ENCODE measurements at places on chromosomes 4 and X.

GRCh38 chr4:23884741-23885140, 5.1 kb downstream of the PPARGC1A start:
- H3K4me1 ChIP-seq, result peaks cover 36% of the 10 kb centered on the region
- no peaks in the 10 kb centered on the region for H3K36me3 ChIP-seq
- no peak for DNase-seq
- peaks cover 2% of the 10 kb centered on the region for H3K27me3 ChIP-seq
- H3K27ac ChIP-seq, result no peak overlapping the region

GRCh38 chr4:3436798-3437581, 4.8 kb upstream of the HGFAC start:
- no peak overlapping the region for H3K4me3 ChIP-seq
- no peak for DNase-seq
- H3K27me3 ChIP-seq, result no peaks in the 10 kb centered on the region
- H3K27ac ChIP-seq, result peak overlapping the region; percentile 36

DNA sequence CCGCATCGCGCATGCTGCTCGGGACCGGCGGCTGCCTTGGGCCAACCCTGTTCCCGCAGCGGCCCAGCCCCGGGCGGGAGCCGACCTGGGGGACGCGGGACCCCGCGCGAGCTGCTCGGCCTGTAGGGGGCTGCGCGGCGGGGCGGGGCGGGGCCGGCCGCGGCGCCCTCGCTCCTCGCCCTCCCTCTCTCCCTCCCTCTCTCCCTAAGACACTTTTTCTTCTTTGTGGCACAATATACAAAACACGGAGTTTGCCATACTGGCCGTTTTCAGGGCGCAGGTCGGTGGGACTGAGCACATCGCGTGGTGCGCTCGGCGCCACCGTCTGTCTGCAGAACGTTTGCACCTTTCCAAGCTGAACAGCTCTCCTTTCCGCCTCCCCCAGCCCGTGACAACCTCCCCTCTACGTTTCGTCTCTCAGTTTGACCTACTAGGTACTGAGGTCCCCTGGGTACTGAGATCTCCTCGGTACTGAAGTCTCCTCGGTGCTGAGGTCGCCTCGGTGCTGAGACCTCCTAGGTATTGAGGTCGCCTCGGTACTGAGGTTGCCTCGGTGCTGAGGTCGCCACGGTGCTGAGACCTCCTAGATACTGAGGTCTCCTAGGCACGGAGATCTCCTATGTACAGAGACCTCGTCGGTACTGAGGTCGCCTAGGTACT, 261.1 kb upstream of the PLCXD1 start:
- H3K4me3 ChIP-seq, result peak overlapping the region; percentile 81
- peaks cover 4% of the 10 kb centered on the region for H3K4me1 ChIP-seq
- H3K27me3 ChIP-seq, result no peaks in the 10 kb centered on the region
- DNase-seq, result no peak
- no peaks in the 10 kb centered on the region for H3K36me3 ChIP-seq
- peak overlapping the region; percentile 88 for H3K27ac ChIP-seq

- H3K4me1 ChIP-seq, result no peaks in the 10 kb centered on the region
- H3K4me3 ChIP-seq, result no peak overlapping the region
- peaks cover 4% of the 10 kb centered on the region for H3K36me3 ChIP-seq
Measured at GRCh38 chr4:107791902-107792301, 32.8 kb upstream of the SGMS2 start.

DNA sequence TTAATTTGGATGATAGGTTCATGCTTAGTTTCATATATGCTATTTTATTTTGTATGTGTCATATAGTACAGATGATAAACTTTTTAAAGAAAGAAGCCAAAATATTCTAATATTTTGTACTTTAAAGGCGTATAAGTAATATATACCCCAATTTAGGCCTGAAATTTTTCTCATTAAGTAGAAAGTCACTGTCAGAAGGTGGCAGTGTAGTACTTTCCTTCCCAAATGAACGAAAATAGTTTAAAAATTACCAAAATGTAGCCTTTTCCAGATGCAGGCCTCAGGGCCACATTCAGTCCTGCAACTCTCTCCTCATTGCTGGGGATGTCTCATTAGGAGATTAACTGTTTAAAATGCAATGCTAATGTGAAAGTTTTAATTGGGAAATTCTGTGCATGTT, 1263.6 kb downstream of the C4orf33 start:
- peaks cover 9% of the 10 kb centered on the region for H3K27me3 ChIP-seq
- H3K36me3 ChIP-seq, result no peaks in the 10 kb centered on the region
- H3K4me3 ChIP-seq, result no peak overlapping the region
- DNase-seq, result no peak
- H3K27ac ChIP-seq, result no peak overlapping the region

DNA sequence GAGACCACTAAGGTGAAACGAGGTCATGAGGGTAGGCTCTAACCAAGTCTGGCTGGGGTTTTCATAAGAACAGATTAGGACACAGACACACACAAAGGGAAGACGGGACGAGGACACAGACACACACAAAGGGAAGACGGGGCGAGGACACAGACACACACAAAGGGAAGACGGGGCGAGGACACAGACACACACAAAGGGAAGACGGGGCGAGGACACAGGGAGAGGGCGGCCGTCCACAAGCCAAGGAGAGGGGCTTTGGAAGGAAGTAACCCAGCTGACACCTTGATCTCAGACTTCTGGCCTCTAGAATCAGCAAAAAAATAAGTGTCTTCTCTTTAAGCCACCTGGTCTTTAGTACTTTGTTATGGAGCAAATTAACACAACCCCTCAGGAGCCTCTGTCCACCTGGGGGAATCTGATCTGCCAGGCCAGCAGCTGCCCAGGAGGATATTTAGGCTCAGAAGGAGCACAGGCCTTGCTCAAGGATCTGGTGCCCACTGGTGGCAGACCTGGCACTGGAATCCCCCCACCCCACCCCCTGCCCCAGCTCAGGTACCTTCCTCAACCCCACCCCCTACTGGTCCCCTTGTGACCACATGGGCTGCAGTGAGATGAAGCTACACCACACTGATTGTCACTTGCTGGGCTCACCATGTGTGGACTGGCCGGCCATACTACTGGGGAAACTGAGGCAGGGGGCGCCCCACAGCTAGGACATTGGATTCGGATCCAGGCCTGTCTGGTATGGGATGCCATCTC, 2.8 kb downstream of the ABLIM2 start:
- no peak for DNase-seq
- H3K4me1 ChIP-seq, result peaks cover 9% of the 10 kb centered on the region
- H3K36me3 ChIP-seq, result no peaks in the 10 kb centered on the region

DNA sequence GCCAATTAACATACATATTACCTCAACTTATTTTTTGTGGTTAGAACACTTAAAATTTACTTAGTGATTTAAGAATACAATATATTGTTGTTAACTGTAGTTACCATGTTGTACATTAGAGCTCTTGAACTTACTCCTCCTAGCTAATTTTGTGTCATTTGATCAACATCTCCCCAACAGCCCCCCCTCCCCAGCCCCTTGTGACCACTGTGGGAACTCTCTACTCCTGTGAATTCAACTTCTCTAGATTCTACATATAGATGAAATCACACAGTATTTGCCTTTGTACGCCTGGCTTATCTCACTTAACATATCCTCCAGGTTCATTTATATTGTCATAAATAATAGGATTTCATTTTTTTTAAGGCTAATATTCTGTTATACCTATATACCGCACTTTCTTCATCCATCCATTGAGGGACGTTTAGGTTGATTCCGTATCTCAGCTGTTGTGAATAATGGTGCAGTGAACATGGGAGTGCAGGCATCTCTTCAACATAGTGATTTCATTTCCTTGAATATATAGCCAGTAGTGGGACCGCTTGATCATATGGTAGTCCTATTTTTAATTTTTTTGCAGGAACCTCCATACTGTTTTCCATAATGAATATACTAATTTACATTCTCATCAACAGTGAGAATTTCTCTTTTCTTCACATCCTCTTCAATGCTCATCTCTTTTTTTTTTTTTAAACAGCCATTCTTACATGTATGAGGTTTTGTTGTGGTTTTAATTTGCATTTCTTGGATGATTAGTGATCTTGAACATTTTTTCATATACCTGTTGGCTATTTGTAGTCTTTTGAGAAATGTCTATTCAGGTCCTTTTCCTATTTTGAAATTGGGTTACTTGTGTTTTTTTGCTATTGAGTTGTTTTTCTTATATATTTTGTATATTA, 66.8 kb downstream of the RAPGEF2 start:
- DNase-seq, result no peak
- H3K4me1 ChIP-seq, result peaks cover 26% of the 10 kb centered on the region
- no peaks in the 10 kb centered on the region for H3K36me3 ChIP-seq
- H3K4me3 ChIP-seq, result no peak overlapping the region
- H3K27ac ChIP-seq, result no peak overlapping the region
- H3K27me3 ChIP-seq, result no peaks in the 10 kb centered on the region

DNA sequence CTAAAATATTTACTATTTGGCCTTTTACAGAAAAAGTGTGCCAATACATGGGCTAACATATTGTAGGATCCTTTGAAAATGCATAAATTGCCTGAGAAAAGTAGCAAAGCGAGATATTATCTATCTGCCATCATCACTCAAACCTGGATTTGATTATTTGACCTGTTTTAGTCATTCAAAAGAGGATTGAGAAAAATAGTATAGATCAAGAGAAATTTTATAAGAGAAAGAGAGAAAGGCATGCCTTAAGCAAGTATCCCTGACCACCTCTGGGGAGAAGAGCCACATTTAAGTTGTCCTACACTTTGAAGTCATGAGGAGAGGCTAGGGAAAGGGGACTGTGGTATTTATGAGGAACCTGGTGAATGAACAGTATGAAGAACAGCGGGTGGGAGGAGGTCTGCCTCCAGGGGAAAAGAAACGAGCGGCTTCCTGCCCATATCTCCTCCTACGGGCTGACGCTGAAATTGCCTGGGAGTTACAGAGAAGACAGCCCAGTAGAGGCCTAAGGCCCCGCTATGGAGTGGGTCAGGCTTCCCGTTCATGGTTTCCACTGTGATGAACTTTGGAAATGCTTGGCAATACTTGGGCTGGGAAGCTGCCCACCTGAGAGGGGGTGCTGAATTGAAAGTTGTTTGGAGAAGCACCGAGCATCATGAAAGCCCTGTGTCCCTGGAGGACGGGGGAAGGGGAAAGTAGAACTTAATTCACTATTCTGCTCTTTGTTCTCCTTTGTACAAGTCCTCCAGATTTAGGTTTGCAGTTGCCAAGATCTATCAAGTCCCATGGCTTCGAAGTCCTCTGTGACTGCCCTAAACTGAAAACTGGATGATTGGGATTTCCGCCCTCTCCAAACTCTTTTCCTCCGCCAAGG, 106.9 kb upstream of the ACSL4 start:
- DNase-seq, result no peak
- H3K27me3 ChIP-seq, result no peaks in the 10 kb centered on the region
- H3K36me3 ChIP-seq, result no peaks in the 10 kb centered on the region
- no peak overlapping the region for H3K27ac ChIP-seq

GRCh38 chrX:151226941-151227340, 50.6 kb downstream of the GPR50 start:
- H3K4me3 ChIP-seq, result no peak overlapping the region
- H3K27me3 ChIP-seq, result peaks cover 4% of the 10 kb centered on the region
- H3K36me3 ChIP-seq, result no peaks in the 10 kb centered on the region
- H3K27ac ChIP-seq, result no peak overlapping the region
- DNase-seq, result no peak
- H3K4me1 ChIP-seq, result no peaks in the 10 kb centered on the region

DNA sequence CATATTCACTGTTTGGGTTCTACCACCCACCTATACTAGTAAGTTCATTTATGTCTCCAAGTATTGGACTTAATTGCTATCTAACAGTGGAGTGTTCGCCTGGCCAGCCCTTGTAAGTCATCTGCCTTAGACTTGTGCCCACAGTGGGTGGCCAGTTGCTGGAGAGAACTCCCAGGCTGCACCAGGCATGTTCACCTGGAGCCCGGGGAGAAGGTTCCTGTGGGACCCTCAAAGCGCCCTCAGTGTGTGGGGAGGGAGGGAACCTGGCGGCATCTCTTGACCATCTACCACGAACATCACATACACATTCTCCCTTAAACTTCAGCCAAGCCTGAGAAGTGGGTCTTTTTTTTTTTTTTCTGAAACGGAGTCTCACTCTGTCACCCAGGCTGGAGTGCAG, 138.1 kb downstream of the CPZ start:
- H3K36me3 ChIP-seq, result no peaks in the 10 kb centered on the region
- peak; percentile 61 for DNase-seq
- H3K27me3 ChIP-seq, result peaks cover 9% of the 10 kb centered on the region
- no peak overlapping the region for H3K4me3 ChIP-seq
- no peak overlapping the region for H3K27ac ChIP-seq

DNA sequence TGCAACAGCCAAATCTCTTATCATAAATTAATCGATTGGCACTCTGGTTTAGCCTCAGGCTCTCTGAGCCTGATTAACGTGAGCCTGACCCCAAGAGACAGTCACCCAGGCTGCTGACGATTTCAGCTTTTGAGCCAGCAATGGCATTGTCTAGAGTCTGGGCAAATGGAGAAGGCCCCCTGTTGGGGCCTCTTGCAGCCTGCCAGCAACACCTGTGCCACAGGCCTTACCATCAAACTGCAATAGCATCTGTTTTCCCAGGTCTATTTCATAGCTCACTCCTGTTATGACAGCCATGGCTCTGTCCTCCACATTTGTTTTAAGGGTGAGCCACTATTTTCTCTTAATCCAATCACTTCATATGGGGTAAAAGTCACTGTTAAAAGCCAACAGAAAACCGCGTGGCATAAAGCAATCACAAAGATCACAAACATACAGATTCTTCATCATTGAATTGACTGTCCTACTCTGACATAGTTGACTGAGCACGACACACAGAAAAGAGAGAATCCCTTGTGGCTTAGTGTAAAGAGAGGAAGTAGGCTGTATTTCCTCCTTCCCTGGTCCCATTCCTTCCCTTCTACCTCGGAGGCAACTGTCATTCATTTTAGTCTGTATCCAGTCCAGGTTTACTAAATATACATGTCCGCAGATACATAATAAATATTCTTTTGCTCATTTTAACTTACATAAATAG, 47.8 kb downstream of the SLC9A7 start:
- no peak overlapping the region for H3K27ac ChIP-seq
- DNase-seq, result no peak
- H3K4me3 ChIP-seq, result no peak overlapping the region

GRCh38 chrX:35340465-35340864, 397.9 kb downstream of the FAM47B start:
- H3K27me3 ChIP-seq, result no peaks in the 10 kb centered on the region
- H3K27ac ChIP-seq, result no peak overlapping the region
- H3K4me3 ChIP-seq, result no peak overlapping the region
- DNase-seq, result no peak
- H3K4me1 ChIP-seq, result peaks cover 6% of the 10 kb centered on the region

- H3K36me3 ChIP-seq, result no peaks in the 10 kb centered on the region
- peaks cover 47% of the 10 kb centered on the region for H3K4me1 ChIP-seq
- no peak overlapping the region for H3K27ac ChIP-seq
- DNase-seq, result no peak
- no peak overlapping the region for H3K4me3 ChIP-seq
Measured at GRCh38 chr4:145930592-145930991, 8.0 kb downstream of the ZNF827 start.

DNA sequence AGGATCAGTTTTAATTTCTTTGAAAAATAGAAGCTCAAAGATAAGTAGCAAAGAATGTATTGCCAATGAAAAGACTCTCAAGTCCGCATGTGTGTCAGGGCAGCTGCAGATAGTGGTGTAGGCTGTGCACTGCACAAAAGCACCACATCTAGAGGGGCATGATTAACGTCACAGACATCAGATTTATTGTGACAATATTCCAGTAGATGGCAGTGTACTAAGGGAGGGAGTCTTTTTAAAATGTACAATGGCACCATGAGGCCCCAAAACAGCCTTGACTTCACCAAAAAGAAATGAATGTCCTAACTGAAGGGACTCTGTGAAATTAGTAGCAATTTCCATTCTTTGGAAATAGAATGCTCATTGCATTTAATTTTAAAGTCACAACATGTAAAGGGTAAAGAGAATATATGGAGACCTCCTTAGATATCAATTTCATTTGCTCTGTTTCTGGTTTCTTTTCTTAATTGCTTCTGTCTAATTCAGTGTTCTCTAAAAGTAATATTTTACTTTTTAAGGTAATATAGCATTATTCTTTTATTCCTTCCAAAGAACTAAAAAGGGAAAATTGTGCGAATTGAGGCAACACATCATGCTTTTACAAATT, 98.4 kb downstream of the ZNF827 start:
- no peaks in the 10 kb centered on the region for H3K27me3 ChIP-seq
- H3K4me1 ChIP-seq, result peaks cover 40% of the 10 kb centered on the region
- peaks cover 22% of the 10 kb centered on the region for H3K36me3 ChIP-seq
